Activated CD4-positive, alpha-beta T cell treated with anti-CD3 and anti-CD28 coated beads for 36 hours (primary cell): ENCODE measurements at places on chromosomes 11 and 22. TPM values are rescaled to one million over a fixed set of nuclear protein-coding genes. Genes with fewer than 3 reads are reported as not detected.

DNA sequence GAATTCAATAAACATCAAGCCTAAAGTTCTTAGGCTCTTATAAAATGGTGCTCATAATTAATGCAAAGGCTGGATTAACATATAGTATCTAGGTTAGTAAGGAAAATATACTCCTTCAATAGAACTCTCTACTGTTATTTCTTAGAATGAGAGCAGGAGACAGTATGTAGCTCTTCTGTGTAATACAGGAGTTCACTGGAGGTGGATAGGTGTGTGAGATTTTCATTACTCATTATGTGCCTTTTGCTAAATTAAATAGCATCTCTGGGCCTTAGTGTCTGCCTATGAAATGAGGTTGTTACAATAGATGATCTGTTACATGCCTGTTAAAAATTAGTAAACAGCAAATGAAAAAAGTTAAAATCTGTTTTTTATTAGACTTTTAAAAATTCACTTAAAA, 20.6 kb downstream of the EED start:
- DNase-seq, result no peak
- H3K4me1 ChIP-seq, result peaks cover 39% of the 10 kb centered on the region
- H3K4me3 ChIP-seq, result no peak overlapping the region
- peaks cover 61% of the 10 kb centered on the region for H3K36me3 ChIP-seq

- no peaks in the 10 kb centered on the region for H3K27me3 ChIP-seq
- H3K27ac ChIP-seq, result no peak overlapping the region
- peaks cover 59% of the 10 kb centered on the region for H3K4me1 ChIP-seq
- no peaks in the 10 kb centered on the region for H3K36me3 ChIP-seq
Observed at GRCh38 chr11:128532016-128532571, 55.3 kb downstream of the ETS1 start.

DNA sequence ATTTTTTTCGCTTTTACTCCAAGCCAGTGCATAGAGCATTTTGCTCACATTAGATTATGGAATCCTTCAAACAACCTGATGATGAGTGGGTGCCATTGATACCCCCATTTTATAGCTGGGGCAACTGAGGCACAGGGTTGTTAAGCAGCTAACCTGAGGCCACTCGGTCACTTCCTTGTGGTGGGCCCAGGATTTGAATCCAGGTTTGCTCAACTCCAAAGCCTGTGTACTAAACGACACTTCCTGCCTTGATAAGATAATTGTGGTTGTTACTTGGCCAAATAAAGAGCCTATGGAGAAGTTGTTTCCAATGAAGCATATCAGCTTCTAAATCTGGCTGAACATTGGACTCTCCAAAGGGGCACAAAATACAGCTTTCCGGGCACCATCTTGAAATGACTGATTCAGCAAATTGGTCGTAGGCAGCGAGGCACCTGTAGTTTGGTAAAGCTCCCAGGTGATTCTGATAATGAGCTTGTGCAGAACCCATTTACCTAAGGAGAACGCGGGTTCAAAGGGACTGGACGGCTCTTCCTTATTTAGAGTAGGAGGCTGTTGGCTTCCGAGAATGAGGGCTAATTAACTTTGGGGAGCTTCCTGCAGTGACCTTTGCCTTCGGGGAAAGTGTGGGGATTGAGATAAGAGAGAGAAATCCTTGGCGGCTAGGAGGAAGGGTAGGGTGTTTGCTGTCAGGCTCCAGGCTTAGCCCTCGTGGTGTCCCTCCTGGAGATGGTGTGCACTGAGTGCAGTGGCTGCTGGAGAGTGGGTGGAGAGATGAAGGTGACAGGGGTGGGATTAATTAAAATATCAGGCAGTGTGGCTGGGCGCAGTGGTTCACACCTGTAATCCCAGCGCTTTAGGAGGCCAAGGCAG, 17.5 kb upstream of the EHF start:
- DNase-seq, result no peak
- H3K4me3 ChIP-seq, result no peak overlapping the region
- peaks cover 5% of the 10 kb centered on the region for H3K27me3 ChIP-seq
- no peak overlapping the region for H3K27ac ChIP-seq
- no peaks in the 10 kb centered on the region for H3K36me3 ChIP-seq

GRCh38 chr22:27110665-27111451, 453.5 kb downstream of the MIAT start:
- no peak for DNase-seq
- no peak overlapping the region for H3K27ac ChIP-seq
- no peak overlapping the region for H3K4me3 ChIP-seq
- no peaks in the 10 kb centered on the region for H3K36me3 ChIP-seq
- no peaks in the 10 kb centered on the region for H3K4me1 ChIP-seq
- H3K27me3 ChIP-seq, result peaks cover 16% of the 10 kb centered on the region

GRCh38 chr22:37943136-37943824, 10.1 kb downstream of the C22orf23 start:
- no peaks in the 10 kb centered on the region for H3K27me3 ChIP-seq
- H3K4me3 ChIP-seq, result no peak overlapping the region
- H3K36me3 ChIP-seq, result no peaks in the 10 kb centered on the region
- no peak for DNase-seq
- H3K27ac ChIP-seq, result no peak overlapping the region

GRCh38 chr11:19345848-19346681, 105.3 kb upstream of the E2F8 start:
- H3K36me3 ChIP-seq, result no peaks in the 10 kb centered on the region
- H3K4me3 ChIP-seq, result no peak overlapping the region
- peaks cover 64% of the 10 kb centered on the region for H3K27me3 ChIP-seq
- H3K4me1 ChIP-seq, result peaks cover 5% of the 10 kb centered on the region
- H3K27ac ChIP-seq, result no peak overlapping the region
- DNase-seq, result peak; percentile 7

DNA sequence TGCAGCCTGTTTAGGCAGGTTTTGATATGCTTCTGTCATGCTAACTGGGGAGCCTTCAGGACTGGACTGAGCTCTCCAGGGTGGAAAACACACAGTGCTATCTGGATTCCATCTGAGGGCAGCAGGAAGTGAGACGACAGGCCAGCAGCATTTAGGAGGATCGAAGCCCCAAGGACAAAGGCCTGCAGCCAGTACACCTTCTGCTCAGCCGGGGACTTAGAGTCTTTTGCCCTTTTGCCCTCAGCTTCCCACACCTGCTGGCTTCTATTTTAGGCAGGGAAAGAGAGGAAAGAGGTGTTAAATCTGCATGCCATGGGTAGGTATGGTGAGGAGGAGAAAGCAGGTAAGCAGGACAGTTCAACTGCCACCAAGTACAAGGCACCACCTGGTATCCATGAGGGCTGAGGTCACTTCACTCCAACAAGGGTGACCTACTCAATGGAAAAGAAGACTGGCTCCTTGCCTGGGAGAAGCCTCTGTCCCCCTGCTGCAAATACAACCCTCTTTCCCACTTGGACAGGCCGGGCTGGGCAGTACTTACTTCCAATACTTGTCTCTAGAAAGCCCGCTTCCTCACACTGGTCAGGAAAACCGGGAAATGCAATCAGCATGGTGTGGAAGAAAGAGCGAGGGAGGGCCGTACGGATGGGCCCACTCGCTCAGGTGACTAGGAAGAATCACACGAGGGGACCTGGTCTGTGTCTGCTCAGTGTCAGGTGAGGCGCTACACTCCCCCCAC, 12.3 kb downstream of the LARGE2 start:
- no peak overlapping the region for H3K4me3 ChIP-seq
- peaks cover 13% of the 10 kb centered on the region for H3K36me3 ChIP-seq
- H3K4me1 ChIP-seq, result peaks cover 16% of the 10 kb centered on the region
- no peaks in the 10 kb centered on the region for H3K27me3 ChIP-seq
- H3K27ac ChIP-seq, result no peak overlapping the region
- no peak for DNase-seq

DNA sequence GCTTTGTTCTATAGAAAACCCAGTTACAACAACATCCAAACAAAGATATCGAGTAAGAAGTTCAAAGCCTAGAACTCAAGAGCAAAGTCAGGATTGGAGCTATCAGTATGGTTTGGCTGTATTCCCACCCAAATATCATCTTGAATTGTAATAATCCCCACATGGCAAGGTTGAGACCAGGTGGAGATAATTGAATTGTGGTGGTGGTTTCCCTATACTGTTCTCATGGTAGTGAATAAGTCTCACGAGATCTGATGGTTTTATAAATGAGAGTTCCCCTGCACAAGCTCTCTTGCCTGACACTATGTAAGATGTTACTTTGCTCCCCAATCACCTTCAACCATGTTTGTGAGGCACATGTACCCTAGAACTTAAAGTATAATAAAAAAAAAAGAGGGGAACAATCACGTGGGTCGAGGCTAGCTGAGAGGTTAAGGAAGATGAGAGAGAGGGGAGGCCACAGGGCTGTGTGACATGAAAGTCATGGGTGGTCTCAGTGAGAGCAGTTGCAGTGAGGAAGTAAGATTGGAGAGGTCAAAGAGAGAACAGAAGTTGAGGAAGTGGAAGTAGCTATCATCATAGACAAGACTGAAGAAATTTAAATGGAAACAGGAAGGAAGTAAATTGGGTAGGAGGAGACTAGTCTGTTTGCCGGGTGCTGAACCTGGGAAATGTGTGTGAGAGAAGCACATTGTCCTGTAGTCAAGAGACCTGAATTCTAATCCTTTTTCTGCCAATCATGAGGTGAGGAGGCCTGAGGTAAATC, 80.1 kb upstream of the CD44 start:
- peak overlapping the region; percentile 37 for H3K27ac ChIP-seq
- peaks cover 11% of the 10 kb centered on the region for H3K36me3 ChIP-seq
- H3K27me3 ChIP-seq, result no peaks in the 10 kb centered on the region

Gene LGALS12
- not detected for total RNA-seq

Gene RAC2
- 692 TPM for total RNA-seq

Gene DDX17
- 259 TPM for total RNA-seq

Gene MAP6
- 0.05 TPM for total RNA-seq

Gene GPHA2
- total RNA-seq, result 0.34 TPM

Gene FOSL1
- total RNA-seq, result 11.3 TPM

Gene STK33
- 1.4 TPM for total RNA-seq
